ENCODE measurements at places on chromosomes 7 and 10.

GRCh38 chr7:100914879-100915447 lies 19.3 kb upstream of the ACHE start:
- no peak for DNase-seq

GRCh38 chr10:78594559-78595268 lies 474.1 kb upstream of the ZMIZ1 start:
- no peak for DNase-seq

- DNase-seq: no peak
Observed at GRCh38 chr10:48683424-48683823, 1.2 kb upstream of the WDFY4 start.

- DNase-seq: no peak
Observed at GRCh38 chr10:29064680-29065079, 224.2 kb upstream of the LYZL1 start.

GRCh38 chr7:10085231-10085630 lies 888.4 kb upstream of the PHF14 start:
- DNase-seq: no peak

DNA sequence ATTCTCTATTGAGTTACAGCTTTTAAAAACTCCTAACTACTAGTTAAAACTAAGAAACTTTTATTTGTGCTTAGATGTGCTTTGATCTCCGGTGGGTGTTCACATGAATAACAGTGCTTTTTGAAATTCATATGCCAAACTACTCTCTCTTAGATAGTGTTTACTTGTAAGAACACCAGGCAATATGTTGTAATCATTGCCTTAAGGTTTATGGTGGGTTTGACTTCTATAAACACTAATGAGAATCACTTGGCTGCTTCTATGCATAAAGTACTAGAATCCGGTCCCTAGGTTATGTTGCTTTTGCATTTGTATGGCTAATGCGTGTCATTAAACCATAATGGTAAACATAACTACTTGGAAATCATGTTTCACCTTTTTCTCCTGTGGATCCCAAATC lies 203.9 kb upstream of the VSTM2A start:
- DNase-seq: no peak

- no peak for DNase-seq
Observed at GRCh38 chr10:17123961-17124360, 5.7 kb downstream of the CUBN start.

GRCh38 chr7:33892945-33893344 lies 12.4 kb upstream of the BMPER start:
- DNase-seq: no peak

- no peak for DNase-seq
Observed at GRCh38 chr7:46764100-46764936, 817.6 kb downstream of the TNS3 start.

DNA sequence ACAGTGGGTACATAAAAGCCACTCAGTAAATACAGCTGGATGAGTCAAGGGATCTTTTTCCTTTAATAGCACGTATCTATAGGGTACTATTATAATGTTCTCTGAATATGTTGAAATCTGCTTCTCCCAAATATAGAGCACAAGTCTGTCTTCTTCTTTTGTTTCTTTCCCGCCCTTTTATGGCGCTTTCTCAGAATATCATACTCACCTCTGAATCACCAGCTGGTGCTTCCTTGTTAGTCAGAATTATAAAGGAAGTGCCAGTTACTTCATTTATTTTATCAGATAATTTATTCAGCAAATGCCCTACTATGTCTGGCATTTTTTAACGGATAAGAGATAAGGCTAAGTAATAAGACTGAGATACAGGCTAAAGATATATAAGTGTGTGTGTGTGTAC lies 772.9 kb downstream of the SORCS3 start:
- DNase-seq: no peak

DNA sequence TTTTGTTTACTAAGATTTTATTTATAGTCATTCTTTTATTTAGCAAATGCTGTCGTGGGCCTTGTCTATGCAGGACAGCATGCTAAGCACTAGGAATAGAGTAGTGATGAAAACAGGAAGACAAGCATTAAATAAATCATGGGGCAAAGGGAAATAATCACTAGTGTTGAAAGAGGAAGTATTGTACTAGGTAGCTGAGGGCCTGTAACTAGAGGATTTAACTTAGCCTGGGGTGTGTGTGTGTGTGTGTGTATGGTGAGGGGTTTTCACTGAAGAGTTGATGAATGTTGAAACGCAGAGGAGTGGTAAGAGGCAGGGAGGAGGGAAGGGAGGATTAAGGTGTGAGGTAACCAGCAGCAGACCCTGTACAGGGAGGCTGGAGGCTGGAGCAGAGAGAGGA lies 446.4 kb downstream of the SDK1 start:
- DNase-seq: no peak

DNA sequence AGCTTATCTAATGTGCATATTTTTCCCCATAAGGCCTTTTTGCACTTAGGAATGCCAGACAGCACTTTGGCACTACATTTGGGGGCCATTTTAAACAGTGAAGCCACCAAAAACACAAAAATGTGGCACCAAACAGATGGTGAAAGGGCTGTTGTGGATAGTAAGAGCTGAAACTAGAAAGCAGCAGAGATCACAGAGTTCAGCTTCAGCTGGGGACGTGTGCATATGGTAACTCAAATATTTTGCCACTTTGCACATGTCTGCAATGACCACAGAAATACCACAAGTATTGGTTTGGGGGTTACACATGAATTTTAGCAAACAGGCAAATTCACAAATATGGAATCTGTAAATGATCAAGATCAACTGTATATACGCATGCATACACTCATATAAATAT lies 72.8 kb downstream of the PODXL start:
- no peak for DNase-seq

DNA sequence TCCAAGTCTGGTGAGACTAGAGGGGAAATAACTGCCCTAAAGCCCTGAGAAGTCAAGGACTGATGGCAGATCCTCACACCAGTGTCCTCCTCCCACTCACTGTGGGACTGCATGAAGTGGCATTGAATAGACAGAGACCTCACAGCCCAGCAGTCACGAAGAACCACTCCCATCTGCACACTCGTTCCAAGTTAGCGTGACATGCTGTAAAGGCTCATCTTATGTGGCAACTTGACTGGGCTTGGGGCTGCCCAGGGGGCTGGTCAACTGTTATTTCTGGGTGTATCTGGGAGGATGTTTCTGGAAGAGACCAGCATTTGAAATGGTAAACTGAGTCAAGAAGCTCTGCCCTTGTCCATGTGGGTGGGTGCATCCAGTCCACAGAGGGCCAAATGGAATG lies 104.7 kb downstream of the ADARB2 start:
- no peak for DNase-seq

- no peak for DNase-seq
Observed at GRCh38 chr10:98901441-98902110, 334.1 kb downstream of the HPSE2 start.

GRCh38 chr7:124780608-124781007 lies 15.0 kb upstream of the GPR37 start:
- no peak for DNase-seq

GRCh38 chr7:158618745-158619140 lies 31.1 kb upstream of the PTPRN2 start:
- DNase-seq: no peak

GRCh38 chr10:73907841-73908517 lies 3.0 kb upstream of the PLAU start:
- DNase-seq: no peak

- no peak for DNase-seq
Observed at GRCh38 chr10:126208726-126209302, 179.5 kb downstream of the ADAM12 start.

DNA sequence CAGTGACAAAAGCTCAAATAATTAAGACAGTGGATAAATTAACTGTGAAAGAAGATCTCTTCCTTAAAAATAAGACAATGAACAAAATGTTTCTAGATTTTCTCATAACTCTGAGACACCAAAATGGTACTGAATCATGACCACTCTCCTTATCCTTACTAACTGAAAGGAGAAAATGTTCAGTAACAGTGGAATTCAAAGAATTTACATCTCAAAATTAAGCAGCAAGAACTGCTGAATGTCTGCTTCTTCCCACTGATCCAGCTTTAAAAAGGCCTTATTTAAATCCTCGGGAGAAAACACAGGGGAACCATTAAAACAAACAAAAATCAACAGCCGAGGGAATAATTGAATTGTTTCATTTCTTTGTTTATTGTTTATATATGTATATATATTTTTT lies 27.3 kb upstream of the PLXDC2 start:
- DNase-seq: no peak

GRCh38 chr10:122422266-122422989 lies 32.0 kb upstream of the ARMS2 start:
- no peak for DNase-seq

DNA sequence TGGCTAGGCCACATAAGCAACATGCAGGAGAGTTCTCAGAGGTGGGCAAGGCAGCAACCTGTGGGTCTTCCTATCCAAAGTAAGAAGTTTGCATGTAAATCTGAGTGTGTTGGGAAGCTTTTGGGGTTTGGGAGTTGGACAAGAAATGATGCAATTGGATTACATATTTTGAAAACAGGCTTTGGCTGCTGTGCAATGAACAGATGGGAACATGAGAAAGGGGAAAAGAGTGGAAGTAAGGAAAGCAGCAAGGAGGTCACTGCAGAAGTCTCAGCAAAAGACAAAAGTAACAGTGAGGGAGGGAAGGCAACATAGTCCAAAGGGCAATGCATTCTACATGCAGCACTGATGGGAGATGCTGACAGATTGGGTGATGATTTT lies 61.1 kb upstream of the C10orf90 start:
- no peak for DNase-seq

Measured in stimulated activated CD4-positive, alpha-beta T cell treated with anti-CD3 and anti-CD28 coated beads, Interleukin-2, amount 100 ng/mL, for 48 hours (primary cell).